ENCODE measurements at places on chromosomes 4 and X.

GRCh38 chrX:132119821-132120515, 7.9 kb downstream of the FRMD7 start:
- DNase-seq = no peak

- DNase-seq = no peak
These were observed 18.0 kb upstream of the TBC1D14 start for GRCh38 chr4:6891436-6892170.

DNA sequence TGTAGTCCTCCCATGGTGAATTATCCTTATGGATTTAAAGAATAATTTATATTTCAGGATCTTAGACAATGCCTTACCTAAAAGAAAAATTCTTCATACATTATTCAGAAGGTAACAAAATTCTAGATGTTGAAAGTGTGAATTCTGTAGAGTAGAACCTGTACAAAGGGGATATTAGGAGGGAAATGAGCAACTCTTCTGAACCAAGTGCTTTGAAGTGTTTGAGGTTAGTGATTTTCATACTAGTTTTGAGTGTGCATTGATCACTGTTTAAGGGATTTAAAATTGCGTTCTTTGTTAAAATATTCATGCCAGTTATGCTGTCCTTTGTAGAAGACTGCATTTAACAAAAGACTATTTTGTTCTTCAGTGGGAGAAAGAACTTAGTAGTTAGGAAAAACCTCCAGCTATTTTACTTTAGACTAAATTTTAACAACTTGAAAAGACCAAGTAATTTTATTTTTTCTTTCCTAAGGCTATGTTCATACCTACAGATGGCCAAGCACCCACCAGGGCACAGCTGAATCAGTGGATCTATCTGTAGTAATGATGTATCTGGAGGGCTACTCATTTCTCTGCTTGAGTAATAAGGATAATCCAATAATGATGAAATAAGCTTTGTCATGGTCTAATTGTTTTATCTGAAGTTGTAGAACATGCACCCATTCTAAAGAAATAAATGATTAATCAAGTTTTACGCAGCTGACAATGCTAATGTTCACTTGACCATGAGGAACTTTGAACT, 134.3 kb upstream of the RPS6KA6 start:
- no peak for DNase-seq

DNA sequence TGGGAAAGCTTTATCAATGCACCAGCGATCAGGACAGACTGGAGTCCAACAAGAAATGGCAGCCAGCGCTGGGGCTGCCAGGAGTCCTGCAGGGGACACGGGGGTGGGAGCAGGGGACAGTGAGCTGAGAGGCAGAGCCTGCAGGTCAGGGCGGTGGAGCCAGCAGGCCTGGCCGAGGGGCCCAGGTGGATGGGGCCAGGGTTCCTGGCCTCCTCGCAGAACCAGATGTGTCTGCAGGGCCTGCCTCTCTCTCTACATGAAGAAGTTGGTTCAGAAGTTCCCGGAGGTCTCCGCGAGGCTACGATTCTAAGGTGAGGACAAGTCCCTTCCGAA, 63.6 kb downstream of the CPZ start:
- DNase-seq = no peak

DNA sequence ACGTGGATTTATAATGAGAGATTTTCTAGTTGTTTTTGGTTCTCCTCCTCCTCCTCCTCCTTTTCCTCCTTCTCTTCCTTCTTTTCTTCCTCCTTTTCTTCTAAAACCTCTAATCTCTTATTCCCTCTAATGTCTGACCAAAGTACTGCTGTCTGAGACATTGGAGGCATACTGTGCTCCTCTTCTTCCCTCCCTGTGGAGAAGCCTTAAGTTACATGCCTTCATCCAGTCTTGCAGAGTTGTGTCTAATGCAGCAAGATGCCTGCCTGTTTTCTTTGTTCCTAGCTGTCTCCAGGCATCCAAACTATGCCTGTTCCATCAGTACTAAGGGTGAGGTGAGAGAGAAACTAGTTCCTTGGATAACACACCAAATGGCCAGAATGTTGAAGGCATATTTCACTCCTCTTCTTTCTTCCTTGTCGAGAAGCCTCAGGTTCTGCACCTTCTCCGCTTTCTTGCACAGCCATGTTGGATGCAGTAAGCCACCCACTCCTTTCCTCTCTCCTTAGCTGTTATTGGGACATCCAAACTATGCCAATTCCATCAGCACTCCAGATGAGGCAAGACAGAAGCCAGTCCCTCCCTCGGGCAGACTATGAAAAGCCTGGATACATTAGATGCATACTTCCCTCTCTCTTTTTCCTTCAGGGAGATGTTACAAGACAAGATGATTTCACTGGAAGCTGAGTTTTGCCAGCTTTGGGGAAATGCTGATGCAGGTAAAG, 285.7 kb upstream of the TRAM1L1 start:
- no peak for DNase-seq

GRCh38 chr4:33751050-33751449, 2493.3 kb downstream of the ARAP2 start:
- no peak for DNase-seq

DNA sequence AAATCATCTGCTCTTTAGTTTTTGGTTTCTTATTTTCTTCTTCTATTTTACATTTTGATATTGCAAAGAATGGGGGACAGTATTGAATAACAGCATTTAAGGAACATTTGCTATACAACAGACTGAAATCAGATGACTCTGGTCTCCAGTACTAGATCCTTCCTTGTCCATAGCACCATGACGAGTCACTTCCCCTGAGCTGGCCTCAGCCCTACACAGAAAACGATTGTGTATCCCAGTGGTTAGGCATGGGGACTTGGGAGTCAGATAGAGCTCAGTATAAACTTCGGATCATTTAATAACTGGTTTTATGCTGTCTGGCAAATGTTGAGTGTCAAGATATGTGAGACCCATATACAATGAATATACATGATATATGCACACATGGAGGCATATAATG, 44.7 kb upstream of the BEX4 start:
- no peak for DNase-seq

DNA sequence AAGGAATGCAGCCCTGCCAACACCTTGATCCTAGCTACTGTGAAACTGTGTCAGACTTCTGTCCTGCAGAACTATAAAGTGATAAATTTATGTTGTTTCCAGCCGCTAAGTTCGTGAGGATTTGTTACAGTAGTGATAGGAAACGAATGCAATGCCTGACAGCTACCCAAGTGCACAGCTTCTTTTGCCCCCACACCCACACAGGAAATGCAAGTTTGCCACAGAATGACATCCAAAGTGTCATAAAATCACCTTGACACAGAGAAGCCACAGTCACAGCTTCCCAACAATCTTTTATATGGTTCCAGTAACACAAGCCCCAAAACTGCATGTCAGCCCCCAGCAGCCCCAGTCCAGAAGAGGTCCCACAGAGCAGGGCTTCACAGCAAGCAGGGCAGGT, 216.9 kb upstream of the S100G start:
- DNase-seq = no peak

GRCh38 chr4:165288226-165288625, 39.2 kb upstream of the MSMO1 start:
- no peak for DNase-seq

GRCh38 chr4:78612398-78613178, 61.0 kb downstream of the ANXA3 start:
- DNase-seq = no peak

GRCh38 chrX:79036157-79036880, 91.1 kb downstream of the P2RY10 start:
- no peak for DNase-seq

- DNase-seq = no peak
These were observed 149.4 kb downstream of the FAT4 start for GRCh38 chr4:125464146-125464545.

GRCh38 chrX:153400146-153401132, 711 bp downstream of the PNMA6E start:
- DNase-seq = no peak

- no peak for DNase-seq
These were observed 32.8 kb upstream of the GLRB start for GRCh38 chr4:157043131-157043530.

DNA sequence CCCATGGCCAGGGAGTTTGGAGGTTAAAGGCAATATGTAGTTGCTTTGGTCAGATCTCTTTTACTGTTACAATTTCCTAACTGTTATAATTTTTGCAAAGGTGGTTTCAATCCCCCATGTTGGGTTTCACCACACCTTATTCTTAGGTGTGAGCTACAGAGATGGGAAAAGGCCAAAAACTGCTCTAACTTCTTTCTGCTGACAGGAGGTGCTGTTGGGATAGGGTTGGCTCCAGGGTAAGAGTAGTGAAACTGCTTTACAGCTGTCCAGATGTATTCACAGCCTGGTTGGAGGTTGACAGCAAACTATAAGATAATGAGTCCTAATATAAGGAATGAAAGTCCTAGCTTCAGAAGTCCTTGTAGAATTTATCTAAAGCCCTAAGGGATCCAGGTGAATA, 181.3 kb upstream of the TEX13D start:
- no peak for DNase-seq

- no peak for DNase-seq
These were observed 26.5 kb downstream of the CD40LG start for GRCh38 chrX:136674270-136674985.

DNA sequence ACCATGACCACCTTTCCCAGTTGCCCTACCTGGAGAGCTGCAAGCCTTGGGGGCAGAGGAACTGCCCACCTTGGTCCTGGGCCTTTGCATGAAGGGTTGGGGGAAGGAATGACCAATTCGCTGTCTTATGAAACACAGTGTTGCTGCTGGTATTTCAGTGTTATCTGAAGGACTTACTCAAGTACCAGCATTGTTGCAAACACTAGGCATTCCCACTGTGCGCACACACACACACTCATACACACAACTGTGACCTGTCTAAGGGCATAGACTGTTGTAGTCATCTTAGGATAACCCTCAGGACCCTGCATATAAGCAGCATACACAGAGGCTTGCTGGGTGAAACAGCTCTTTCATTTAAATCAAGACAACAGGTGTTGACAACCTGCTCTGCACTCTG, 210.9 kb downstream of the EVC2 start:
- DNase-seq = no peak

- no peak for DNase-seq
These were observed 70.1 kb upstream of the LSM6 start for GRCh38 chr4:146105464-146105863.

DNA sequence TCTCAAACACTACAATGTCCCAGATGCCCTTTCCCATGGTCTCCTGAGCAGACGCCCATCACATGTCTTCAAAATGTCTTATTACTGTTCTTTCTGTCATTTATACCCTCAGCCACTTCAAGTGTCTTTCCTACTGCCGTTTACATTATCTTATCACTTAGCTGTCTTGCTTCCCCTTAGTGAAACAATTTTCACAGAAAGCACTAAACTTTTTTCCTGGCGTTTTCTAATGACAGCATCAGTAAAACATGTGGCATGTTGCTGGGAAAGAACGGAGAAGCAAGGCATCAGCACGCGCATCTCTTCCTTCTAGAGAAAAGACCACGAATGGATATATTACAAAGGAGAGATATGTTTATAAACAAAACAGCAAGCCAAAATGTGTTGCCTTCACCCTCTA, 189.7 kb upstream of the SLIT2 start:
- DNase-seq = no peak

DNA sequence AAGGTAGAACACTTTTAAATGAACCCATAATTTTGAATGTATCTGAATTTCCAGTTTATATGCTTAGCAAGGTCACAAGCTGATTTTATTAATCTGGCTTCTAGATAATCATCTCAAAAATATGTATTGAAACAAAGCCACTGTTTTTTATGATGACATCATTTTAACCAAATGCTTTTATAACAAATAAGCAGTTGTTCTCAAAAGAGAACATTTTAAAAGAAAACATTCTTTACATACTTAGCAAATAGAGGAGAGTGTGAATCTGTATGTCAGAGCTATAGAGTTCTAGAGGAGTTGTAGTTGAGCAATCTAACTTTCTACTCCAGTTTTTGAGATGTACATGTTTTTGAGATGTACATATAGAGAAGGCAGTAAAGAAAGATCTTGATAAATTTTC, 42.5 kb downstream of the LAMP2 start:
- DNase-seq = no peak

GRCh38 chr4:7811536-7812191, 128.0 kb downstream of the AFAP1 start:
- DNase-seq = no peak

DNA sequence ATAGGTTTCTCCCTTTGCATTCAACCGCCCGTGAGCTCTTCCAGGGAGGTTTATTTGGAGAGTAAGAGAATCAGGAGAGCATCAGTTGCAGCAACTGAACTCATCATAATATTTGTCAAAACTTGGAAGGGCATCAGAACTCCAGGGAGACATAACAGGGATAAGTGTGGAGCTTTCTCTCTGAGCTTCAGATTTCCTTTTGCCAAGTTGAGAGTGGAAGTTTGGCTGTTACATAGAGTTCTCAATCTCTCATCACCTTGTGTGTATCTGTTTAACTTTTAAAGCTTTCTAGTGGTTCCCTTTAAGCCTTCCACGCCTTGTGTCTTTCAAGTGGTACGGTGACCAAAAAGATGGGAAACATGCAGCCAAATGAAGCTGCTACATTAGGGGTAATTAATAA, 18.8 kb downstream of the BMP3 start:
- no peak for DNase-seq

GRCh38 chr4:162241857-162242256, 78.1 kb upstream of the FSTL5 start:
- DNase-seq = no peak

DNA sequence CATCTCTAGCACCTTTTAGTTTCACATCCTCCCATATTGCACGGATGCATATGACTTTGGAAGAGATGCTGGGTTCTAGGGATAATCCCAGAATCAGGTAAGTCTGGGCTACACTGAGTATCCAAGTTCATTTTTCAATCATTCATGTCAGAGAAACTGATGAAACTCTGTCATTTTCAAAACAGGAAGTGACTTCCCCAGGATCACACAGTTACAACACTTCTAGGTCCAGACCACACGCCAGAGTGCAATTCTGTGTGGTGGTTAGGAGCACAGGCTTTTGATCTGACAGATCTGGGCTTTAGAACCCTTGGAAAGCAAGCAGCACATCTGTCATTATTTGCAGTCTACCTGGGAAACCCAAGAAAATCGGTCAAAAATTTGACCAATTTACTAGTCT, 52.1 kb upstream of the CDKN2AIP start:
- DNase-seq = no peak

GRCh38 chr4:1399508-1400190, 6.6 kb downstream of the NKX1-1 start:
- no peak for DNase-seq

DNA sequence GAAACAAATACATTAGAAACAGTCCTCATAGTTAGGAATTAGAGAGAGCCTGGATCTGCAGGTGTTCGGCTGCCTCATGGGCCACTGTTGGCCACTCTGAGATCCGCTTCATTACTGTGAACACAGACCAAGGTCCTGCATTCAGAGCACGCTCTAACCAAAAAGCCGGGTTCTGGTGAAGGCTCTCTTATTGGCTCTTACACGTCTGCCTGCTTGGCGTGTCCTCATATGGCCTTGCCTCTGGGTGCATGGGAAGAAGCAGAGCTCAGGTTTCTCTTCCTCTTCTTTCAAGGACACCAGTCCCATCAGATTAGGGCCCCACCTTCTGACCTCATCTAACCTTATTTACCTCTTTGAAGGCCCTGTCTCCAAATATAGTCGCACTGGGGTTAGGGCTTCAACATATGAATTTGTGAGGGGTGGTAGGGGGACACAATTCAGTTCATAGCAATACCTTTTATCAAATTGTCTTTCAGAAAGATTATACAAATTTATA, 37.1 kb upstream of the ELF2 start:
- no peak for DNase-seq

- peak; percentile 27 for DNase-seq
These were observed 114.9 kb upstream of the TEX13D start for GRCh38 chrX:124217304-124218251.

All from stimulated activated CD8-positive, alpha-beta memory T cell treated with anti-CD3 and anti-CD28 coated beads, Interleukin-4, amount 100 ng/mL, for 4 hours (primary cell).